NCI-H2081 (cell line): ENCODE measurements at places on chromosomes 1 and 21.
A peak's percentile ranks its signal among the peaks of the same experiment; 100 is the strongest.

DNA sequence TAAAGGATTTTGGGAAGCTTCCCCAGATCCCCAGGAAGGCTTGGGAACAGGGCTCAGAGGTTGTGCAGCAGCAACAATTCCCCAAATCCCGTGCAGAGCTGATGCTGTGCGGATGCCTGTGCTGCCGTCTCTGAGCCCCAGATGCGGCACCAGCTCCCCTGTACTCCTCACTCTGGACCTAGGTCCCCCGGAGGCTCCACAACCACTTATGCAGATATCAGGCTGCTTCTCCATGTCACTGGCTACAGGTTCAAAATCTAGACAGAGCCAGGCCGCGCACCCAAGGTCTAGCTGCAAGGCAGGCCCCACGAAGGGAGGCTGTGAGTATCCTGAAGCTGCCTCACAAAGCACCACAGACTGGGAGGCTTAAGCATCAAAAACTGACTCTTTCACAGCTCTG, 81.6 kb downstream of the PDE9A start:
- DNase-seq = no peak

DNA sequence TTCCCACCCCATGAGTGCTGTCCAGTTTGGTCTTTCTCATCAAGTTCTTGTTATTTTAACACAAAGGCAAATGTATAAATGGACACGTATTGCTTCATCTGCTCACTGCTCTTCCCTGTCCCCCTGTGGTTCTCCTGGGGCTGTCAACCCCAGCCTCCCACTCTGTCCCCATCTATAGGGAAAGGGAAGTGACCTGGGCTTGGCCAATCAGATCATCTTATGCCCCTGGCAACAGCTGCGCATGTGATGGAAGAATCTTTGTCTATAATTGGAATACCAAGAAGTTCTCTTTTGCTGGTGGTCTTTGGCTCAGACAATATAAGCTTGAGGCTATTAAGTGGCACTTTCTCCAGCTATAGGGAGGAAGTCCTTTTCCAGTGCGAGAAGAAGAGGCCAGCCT, 4.7 kb upstream of the CCSAP start:
- DNase-seq = no peak

DNA sequence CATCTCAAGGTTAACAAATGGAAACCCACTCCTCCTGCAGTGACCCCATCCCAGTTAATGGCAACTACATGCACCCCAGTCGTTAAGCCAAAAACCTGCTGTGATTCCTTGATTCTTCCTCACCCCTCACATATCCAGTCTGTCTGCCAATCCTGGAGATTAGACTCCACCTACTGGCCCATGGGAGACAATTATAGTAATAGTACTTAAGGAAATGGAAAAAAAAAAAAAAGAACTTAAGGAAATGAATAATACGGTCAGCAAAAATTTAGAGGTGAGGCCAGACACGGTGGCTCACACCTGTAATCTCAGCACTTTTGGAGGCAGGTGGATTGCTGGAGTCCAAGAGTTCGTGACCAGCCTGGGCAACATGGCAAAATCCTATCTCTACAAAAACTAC, 7.0 kb downstream of the NOL9 start:
- DNase-seq = no peak

GRCh38 chr21:37758982-37759381, 157.3 kb downstream of the KCNJ6 start:
- peak; percentile 13 for DNase-seq

GRCh38 chr1:100866041-100866900, 28.4 kb downstream of the EXTL2 start:
- peak; percentile 6 for DNase-seq

GRCh38 chr1:22055463-22055862, 3.0 kb downstream of the CDC42 start:
- DNase-seq = no peak

- peak; percentile 81 for DNase-seq
Observed at GRCh38 chr1:235503403-235504121, 690 bp downstream of the B3GALNT2 start.

DNA sequence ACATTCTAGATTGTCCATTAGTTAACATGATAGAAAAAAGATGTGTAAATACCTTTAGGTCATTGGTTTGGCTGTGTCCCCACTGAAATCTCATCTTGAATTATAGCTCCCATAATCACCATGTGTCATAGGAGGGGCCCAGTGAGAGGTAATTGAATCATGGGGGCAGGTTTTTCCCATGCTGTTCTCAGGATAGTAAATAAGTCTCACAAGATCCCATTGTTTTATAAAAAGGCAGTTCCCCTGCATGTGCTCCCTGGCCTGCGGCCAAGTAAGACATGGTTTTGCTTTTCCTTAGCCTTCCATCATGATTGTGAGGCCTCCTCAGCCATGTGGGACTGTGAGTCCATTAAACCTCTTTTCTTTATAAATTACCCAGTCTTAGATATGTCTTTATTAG, 32.5 kb upstream of the SLC44A5 start:
- peak; percentile 41 for DNase-seq

- no peak for DNase-seq
Observed at GRCh38 chr1:176696109-176696508, 233.1 kb downstream of the PAPPA2 start.

- no peak for DNase-seq
Observed at GRCh38 chr1:37655274-37655673, 20.6 kb upstream of the RSPO1 start.

GRCh38 chr21:37462087-37462861, 95.7 kb downstream of the DYRK1A start:
- no peak for DNase-seq
